ENCODE measurements at places on chromosomes 5 and 9.

DNA sequence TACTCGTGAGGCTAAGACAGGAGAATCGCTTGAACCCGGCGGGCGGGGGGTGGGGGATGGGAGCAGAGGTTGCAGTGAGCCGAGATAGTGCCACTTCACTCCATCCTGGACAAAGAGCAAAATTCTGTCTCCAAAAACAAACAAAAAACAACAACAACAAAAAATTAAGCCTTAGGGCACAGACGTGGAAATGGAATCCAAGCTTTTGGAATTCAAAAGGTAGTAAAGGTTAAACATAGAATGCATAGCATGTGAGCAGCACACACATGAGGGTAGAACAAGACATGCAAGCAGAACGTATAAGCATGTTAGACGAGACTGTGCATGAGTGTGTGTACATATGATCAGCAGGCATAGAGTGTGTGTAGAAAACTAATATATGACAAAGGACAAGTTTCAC lies 68.0 kb downstream of the PTBP3 start:
- DNase-seq, result no peak

- no peak for DNase-seq
These were observed 62.1 kb upstream of the FANCC start for GRCh38 chr9:95379630-95380029.

GRCh38 chr9:131426545-131426944 lies 32.7 kb downstream of the PRRC2B start:
- no peak for DNase-seq

- no peak for DNase-seq
These were observed 69.3 kb downstream of the AMBP start for GRCh38 chr9:114008667-114009410.
